ENCODE measurements at places on chromosomes 5 and 9.

GRCh38 chr5:115579747-115580173, 22.5 kb downstream of the TICAM2 start:
- no peak for DNase-seq

DNA sequence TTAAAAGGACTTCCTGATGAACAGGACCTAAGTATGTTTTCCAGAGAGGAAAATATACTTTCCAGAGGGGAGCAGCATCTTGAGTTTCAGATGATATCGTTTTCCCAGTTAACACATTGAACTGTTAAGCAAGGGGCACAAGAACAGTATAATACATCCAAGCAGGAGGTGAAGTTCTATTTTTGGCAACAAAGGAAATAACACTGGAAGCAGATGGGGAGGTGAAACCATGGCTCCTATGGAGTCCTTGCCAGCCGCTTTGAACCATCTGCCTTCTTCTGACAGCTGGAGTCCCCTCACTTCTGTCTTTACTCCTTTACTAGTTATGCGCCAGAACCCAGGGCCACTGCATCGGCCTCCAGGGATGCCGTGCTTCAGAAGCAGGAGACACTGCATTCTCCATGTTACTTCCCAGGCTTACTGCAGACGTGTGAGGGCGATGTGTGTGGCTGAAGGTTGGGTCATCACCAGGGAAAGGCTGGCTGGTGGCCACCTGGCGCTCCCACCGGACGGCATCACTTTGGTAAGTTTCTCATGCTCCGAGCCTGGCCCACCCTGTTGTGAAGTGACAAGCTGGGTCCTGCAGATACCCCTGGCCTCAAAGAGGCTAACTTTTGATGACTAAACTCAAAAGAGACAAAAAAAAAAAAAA, 77.8 kb downstream of the TTLL11 start:
- DNase-seq, result no peak

GRCh38 chr5:177390363-177391300, 6.4 kb downstream of the SLC34A1 start:
- peak; percentile 83 for DNase-seq

GRCh38 chr5:136058039-136058971, 29.5 kb downstream of the TGFBI start:
- DNase-seq, result no peak

DNA sequence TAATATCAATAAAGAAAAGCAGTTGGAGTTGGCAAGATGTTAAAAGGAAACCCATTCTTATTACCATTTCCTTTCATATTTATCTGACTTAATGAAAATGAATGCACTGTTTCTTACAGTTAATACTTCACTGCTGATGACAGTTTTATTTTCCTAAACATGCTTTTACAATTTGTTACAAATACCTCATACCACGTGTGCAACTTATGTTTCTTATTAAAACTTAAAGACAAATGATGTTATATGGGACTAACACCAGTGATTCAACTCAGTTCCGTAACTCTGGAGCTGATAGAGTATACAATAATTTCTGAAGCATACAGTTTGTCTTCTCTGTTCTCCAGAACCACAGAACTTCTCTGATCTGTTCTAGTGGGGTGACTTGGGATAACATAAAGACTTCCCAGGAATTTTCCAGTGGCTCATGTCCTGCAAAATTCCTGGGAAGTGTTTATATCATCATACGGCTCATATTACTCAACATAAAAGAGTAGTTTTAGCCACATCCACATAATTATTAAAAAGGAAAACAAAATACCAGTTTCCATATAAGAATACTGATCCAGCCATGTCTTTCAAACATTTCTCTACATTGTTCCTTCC, 1259.0 kb upstream of the C9orf72 start:
- DNase-seq, result no peak

GRCh38 chr9:93652604-93653592, 76.5 kb downstream of the PHF2 start:
- DNase-seq, result no peak

GRCh38 chr5:121164632-121165031, 687.0 kb upstream of the FTMT start:
- no peak for DNase-seq
